Activated effector memory CD4-positive, alpha-beta T cell treated with anti-CD3 and anti-CD28 coated beads, Interleukin-2, amount 50 U/mL, for 16 hours (primary cell): ENCODE measurements at places on chromosomes 3 and 15.
A peak's percentile ranks its signal among the peaks of the same experiment; 100 is the strongest.

DNA sequence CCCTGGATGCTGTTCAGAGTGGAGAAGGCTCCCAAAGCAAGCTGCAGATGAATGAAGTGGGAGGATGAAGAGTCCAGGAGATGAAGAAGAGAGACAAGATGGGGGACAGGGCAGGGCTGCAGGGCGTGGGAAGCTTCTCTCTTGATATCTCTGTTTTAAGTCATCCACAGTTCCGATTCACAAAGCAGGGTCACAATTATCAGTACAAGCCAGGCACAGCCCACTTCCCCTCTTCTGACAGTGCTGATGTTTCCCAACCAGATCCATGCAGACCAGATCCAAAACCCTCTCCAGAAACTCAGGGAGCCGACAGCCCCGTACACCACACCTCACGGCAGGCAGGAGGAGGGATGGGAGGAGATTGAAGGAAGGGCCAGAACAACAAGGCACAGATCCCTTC is 31.1 kb downstream of the NTRK3 start:
- DNase-seq = peak; percentile 31

- DNase-seq = peak; percentile 81
These were observed 54.7 kb downstream of the FAM81A start for GRCh38 chr15:59492389-59493377.

GRCh38 chr15:53404930-53405493 is 354.5 kb downstream of the WDR72 start:
- no peak for DNase-seq

DNA sequence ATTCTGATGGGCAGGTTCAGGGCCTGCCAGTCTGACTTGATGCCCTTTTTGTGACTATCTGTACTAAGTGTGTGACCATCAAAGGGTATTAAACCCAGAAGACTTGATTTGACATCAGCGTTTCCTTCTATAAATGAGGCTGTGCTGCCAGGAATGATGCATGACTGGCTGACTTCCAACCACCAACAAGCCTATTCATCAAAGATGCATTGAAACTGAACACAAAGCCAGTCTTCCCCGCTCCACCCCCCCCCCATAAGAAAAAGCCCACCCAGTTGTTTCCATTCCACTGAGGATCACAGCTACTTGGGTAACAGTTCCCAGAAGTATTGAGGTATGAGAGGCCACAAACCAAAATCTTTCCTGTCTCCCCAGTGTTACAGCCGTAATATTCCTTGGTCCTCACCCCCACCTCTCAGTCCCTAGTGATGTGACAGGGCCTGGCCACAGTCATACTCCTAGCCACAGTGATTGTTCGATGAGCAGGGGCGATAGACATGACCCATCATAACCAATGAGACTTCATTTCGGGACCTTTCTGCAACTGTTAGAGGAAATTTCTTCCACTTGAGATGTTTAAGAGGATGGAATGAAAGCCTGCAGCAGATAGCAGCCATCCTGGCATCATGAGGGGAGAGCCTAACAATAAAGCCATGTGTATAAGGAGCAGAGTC is 22.6 kb downstream of the SH3BP5 start:
- peak; percentile 69 for DNase-seq

- DNase-seq = no peak
These were observed 27.5 kb upstream of the TBC1D21 start for GRCh38 chr15:73845907-73846306.

- peak; percentile 83 for DNase-seq
These were observed 455 bp upstream of the SNAP23 start for GRCh38 chr15:42494998-42495360.

DNA sequence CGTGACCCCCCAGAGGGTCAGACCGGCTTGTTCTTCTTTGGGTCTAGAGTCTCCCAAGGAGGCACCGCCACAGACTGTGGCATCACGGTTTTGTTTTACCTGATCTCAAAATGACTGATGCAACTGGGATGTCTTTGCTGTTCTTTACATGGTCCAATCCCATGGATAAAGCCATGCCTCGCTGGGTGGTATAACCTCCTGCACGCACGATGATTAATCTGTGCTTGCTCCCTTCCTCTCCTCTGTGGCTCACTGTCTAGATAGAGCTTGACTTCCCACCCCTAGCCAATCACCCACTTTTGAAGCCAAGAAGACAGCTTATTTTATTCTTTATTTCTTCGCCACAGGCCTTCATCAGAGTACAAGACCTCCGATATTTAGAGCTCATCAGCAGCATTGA is 36.6 kb upstream of the RHO start:
- DNase-seq = no peak

DNA sequence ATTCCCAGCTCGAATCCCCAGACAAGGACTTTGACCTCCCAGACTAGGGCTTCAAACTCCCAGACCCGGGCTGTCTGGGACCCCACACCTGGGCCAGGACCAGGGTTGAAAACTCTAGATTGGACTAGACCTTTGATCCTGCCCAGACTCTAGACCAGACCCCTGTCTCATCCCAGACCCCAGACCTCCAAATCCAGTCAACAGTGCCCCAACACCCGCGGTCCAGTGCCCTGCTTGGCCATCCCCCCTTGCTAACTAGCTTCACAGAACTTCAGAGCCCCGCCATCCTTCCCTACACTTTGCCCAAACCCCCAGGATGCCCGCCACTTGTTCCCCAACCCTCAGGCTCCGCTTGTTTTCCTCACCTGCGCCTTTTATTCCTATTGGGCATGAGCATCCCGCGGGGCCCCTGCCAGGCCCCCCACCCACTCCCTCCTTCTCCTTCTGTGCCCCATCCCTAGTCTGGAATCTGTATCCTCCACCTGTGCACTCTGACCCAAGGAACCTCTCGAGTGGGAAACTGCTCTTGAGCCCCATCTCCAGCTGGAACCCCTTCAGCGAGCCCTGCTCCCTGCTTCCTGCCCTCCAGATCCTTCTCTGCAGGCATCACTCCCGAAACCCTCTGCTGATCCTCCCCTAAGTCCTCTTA is 604 bp downstream of the GNAI2 start:
- DNase-seq = no peak

DNA sequence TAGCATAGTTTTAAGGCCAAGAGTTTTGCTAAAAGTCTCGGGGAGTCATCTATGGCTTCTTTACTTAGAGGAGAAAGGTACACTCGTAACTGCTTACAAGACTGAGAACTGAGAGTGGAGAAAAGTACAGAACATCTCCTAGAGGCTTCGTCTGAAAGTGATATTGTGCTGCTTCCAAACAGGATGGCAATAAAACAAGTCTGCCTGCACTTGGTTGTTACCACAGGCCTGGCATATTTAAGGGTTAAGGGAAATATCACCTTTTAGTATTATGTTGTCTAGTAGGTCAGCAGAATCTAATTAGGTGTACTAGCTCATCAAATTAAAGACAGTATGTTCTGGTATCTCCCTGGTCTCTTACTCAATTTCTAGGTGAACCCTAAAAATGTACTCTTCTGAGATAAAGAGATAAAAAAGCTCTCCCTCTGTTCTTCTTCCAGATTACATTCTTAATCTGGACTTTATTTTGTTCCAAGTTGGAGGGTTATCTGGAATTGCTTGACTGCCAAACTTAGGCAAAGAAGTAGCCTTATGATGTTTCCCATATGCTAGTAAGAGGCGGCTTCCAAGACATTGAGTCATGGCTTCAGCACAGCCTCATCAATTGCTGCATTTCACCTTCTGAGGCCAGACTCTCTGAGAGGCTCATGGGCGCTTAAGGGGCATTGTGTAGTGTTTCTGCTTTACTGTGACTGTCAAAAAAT is 181.3 kb downstream of the LSAMP start:
- DNase-seq = no peak

DNA sequence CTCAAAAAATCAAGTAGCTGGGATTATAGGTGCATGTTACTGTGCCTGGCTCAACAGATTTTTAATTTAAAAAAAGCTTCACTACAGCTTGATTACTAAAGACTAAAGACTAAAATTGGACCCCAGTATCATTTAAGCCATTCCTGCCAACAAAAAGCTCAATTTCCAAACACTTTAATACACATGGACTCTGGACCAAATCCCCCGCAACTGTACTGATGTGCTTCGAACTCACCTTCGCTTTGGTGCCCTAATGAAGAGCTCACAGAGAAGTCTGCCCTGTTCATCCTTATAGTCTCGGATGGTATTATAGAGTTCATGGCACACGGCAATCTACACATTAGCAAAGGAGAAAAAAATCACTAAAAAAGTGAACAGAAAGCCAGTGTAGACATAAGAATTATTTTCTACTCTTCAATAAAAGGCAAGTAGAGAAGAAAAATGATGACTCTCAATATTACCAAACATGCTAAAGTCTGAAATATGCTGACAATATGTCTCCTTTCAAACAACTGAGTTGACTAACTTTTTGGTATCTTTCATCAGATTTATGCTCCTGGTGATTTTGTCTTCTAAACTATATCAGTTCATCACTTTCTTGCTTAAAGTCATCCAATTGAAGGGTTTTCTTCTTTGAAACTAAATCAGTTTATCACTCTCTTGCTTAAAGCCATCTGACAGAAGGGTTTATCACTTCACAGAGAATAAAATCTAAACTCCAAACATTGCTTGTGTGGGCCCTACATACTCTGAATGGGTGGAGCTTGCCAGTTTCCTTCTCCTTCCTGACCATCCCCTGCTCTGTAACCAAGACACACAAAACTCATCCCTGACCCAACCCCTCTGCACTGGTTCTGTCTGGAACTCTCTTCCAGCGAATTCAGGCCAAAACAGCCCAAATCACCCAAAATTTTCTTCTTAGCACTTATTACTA is 7.2 kb downstream of the PBRM1 start:
- DNase-seq = no peak

- no peak for DNase-seq
These were observed 70.1 kb downstream of the AAGAB start for GRCh38 chr15:67184208-67184925.

DNA sequence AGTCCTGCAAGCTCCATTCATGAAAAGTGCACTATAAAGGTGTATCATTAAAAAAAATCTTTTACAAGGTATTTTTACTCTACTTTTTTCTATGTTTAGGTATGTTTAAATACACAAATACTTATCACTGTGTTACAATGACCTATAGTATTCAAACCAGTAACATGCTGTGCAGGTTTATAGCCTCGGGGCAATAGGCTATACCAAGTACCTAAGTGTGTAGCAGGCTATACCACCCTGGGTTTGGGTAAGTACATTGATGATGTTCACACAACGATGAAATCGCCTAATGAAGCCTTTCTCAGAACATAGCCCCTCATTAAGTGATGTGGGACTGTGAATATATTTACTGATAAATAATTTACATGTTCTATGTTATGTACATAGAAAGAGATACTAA is 104.6 kb downstream of the ATP1B3 start:
- DNase-seq = no peak

- no peak for DNase-seq
These were observed 27.0 kb upstream of the DENND4A start for GRCh38 chr15:65818927-65819562.

DNA sequence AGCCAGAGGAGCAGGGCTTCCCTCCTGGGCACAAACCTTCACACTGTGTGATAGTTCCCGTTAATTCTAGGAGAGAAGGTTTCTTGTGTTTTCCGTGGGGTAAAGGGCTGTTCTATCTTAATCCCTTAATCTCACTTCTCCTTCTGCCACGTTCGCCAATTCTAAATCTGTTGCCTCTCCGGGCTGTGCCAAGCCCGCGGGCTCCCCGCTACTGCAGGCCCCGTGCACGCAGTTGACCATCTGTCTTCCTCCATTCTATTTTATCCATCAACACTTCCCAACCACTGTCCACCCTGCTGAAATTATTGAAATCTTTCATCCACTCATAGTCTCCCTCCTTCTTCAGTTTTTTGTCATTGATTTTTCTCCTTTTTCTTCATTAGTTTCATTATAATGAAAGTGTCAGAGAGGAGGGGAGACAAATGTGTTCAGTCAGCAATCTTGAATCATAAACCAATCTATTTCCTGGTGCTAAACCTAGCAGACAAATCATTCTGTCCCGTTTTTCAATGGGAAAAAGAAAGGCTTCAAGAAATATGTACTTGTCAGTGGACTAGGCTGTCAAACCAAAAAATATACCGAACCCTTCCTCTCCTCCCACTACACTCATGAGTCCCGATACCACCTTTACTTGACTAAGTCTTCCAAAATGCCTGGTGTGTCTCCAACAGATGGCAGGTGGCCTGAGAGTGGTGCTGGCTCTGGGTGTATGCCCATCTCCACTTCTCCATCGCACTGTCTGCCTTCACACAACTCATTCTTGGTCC is 39.6 kb downstream of the SLCO2A1 start:
- DNase-seq = no peak

DNA sequence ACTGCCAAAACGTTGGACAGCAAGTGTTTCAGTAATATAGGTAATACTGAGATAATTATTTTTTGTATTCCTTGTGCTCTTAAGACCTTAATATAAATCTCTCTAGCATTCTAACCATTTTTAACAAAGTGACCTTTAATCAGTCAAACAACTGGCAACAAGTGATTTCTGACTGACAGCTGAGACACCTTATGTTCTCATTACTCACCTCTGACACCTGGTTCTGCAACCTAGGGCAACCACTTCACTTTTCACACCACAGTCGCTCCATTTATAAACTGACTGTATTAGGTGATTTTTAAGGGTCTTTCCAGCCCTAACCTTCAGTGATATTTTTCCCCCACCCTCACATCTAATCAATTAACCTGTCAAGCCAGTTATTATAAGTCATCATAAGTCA is 60.4 kb upstream of the C15orf61 start:
- no peak for DNase-seq

DNA sequence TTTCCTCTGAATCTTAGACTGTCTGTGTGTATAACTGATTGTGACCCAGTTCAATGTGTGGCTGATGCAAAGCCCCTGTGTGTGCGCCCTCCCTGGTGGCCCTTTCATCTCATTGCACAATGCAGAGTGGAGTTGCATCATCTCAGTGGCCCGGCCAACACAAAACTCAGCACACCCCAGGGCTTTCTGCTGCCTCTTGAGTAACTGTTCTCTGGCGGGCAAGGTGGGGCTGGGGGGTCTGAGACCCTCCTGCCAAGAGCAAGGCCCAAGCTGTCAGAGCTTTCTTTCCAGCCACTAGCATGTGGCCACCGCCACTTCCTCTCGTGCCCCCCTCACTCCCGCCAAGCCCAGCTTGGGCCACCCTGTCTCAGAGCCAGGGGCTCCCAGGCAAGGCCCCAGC is 80.7 kb upstream of the ALDH1L1 start:
- no peak for DNase-seq
